Stimulated activated memory B cell treated with anti-CD40 and anti-IgM and Interleukin-4, amounts not matched to agents 10 μg/mL and 1 μg/mL and 100 μg/mL, for 72 hours (primary cell): ENCODE measurements at places on chromosomes 1 and 21.

DNA sequence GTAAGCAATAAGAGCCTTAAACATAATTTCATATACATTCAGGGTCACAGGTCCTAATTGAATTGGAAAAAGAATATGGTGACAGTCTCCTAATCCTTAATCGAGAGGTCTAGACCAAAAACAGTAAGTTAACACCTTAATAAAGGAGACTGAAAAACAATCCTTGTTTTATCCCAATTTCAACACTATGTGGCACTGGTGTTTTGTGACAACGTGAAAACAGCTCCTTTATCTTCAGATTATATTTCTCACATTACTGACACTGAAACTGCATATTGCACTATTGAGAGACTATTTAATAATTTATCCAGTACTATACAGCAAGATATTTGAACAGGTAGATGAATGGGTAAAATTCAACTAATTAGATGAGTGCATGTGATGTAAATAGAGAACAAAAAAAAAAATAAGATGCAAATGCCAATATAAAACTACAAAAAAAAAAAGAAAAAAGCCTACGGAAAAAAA lies 34.1 kb downstream of the TP53BP2 start:
- ATAC-seq: no peak
- H3K27ac ChIP-seq: no peak overlapping the region
- peaks cover 21% of the 10 kb centered on the region for H3K4me1 ChIP-seq
- no peaks in the 10 kb centered on the region for H3K27me3 ChIP-seq
- H3K4me3 ChIP-seq: no peak overlapping the region

DNA sequence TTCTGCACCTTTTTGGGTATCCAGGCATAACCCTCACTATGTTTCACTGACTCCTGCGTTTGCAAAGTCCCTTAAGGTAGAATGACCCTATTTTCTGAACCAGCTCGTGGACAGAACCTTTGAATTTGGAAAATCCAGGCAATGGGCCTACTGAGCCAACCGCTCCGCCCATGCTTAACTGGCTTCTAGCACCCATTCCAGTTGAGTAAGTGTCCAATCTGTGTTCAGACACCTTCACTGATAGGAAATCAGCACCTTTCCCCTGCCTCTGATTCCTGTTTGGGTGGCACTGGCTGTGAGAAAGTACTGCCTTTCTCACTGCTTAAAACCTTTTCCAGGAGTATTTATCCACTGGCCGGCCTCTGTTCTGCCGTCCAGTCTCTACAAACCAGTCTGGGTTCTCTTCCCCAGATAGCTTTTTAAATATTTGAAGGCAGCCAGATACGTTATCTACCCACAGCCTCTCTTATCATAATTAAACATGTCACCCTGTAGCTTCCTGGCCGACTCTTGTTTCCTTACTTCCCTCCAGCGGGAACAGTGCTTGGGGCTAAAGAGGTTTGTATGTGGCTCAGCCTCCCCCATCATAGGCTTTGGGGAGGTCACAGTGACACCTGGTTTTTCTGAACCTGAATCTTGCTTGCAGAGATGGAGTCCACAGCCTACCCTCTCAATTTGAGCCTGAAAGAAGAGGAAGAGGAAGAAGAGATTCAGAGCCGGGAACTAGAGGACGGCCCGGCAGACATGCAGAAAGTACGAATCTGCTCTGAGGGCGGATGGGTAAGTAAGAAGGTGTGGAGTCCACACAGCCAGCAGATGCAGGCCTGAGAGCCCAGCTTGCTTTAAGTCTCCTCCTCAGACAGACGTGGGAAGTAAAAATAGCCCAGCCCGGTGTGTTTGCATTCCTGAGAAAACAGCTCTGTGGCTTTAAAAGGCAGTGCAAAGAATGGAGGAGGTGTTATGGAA lies 1.3 kb downstream of the POGK start:
- peaks cover 51% of the 10 kb centered on the region for H3K36me3 ChIP-seq
- no peaks in the 10 kb centered on the region for H3K27me3 ChIP-seq
- peak overlapping the region; percentile 83 for H3K4me3 ChIP-seq
- peaks cover 59% of the 10 kb centered on the region for H3K4me1 ChIP-seq

- ATAC-seq: no peak
- H3K36me3 ChIP-seq: no peaks in the 10 kb centered on the region
- H3K4me1 ChIP-seq: no peaks in the 10 kb centered on the region
- H3K27me3 ChIP-seq: peaks cover 25% of the 10 kb centered on the region
Measured at GRCh38 chr1:56235909-56236510, 343.4 kb downstream of the PLPP3 start.

DNA sequence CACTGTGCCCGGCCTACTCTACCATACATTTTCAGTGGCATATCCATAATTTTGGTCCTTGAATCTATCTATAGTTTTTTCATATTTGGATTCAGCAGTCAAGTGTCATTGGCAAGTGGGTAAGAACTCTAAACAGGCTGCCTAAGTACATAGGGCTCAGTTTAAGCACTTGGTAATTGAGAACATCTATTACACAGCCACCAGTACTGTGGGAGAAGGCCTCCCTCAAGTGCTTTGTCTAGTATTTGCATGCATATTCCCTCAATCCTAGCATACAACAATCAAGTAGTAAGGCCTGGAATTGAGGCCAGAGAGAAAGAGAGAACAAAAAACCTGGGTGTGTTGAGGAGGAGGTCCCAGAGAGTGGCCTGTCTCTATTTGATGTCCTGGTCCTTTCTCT lies 325.2 kb downstream of the USP25 start:
- no peak overlapping the region for H3K4me3 ChIP-seq
- H3K27ac ChIP-seq: no peak overlapping the region
- H3K4me1 ChIP-seq: no peaks in the 10 kb centered on the region
- no peaks in the 10 kb centered on the region for H3K36me3 ChIP-seq
- H3K27me3 ChIP-seq: no peaks in the 10 kb centered on the region

DNA sequence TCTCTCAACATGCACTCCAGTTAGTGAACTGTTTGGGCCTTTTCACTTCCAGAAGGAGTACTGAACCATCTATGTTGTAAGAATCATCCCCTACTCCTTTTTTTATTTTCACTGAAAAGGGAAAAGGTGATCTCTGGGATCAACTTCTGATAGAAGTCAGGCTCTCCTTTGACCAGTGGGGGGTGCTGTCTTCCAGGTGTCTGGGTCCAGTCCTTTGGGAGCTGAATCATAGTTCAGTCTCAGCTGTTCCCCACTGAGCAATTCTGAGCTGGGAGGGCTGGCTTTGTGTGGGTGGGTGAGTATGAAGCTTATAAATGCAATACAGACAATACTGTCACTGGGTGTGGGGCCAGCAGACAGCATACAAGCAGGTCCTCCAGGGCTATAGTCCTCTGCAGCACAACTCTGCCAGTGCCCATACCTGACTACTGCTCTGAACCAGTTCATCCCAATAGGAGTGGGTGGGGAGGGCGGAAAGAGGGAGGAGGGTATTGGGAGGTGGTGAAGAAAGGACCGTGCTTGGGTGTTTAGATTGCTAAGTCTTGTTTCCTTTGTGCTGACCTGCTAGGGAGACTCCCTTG lies 12.5 kb upstream of the SARS1 start:
- no peaks in the 10 kb centered on the region for H3K27me3 ChIP-seq
- H3K4me1 ChIP-seq: peaks cover 6% of the 10 kb centered on the region
- H3K36me3 ChIP-seq: no peaks in the 10 kb centered on the region
- H3K27ac ChIP-seq: no peak overlapping the region
- no peak overlapping the region for H3K4me3 ChIP-seq

DNA sequence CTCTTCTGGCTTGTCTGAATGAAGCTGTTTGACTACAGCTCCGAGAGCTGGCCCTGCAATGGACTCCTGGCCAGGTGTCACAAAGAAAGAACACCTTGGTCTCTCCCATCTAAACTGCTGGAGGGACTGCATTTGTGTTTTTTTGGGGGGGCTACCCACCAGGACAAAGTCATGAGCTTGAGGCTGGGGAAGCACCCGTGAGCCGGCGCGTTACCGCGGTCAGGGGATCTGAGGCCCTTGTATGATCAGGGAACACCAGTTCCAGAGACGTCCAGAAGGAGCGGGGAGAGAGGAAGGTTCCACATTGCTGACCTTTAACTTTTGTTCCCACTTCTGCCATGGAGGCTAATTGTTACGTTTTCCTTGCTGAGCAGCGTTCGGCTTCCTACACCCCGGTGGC lies 84.5 kb upstream of the C1orf174 start:
- H3K4me3 ChIP-seq: no peak overlapping the region
- ATAC-seq: no peak
- no peak overlapping the region for H3K27ac ChIP-seq
- no peaks in the 10 kb centered on the region for H3K4me1 ChIP-seq
- H3K36me3 ChIP-seq: no peaks in the 10 kb centered on the region
- H3K27me3 ChIP-seq: peaks cover 25% of the 10 kb centered on the region

DNA sequence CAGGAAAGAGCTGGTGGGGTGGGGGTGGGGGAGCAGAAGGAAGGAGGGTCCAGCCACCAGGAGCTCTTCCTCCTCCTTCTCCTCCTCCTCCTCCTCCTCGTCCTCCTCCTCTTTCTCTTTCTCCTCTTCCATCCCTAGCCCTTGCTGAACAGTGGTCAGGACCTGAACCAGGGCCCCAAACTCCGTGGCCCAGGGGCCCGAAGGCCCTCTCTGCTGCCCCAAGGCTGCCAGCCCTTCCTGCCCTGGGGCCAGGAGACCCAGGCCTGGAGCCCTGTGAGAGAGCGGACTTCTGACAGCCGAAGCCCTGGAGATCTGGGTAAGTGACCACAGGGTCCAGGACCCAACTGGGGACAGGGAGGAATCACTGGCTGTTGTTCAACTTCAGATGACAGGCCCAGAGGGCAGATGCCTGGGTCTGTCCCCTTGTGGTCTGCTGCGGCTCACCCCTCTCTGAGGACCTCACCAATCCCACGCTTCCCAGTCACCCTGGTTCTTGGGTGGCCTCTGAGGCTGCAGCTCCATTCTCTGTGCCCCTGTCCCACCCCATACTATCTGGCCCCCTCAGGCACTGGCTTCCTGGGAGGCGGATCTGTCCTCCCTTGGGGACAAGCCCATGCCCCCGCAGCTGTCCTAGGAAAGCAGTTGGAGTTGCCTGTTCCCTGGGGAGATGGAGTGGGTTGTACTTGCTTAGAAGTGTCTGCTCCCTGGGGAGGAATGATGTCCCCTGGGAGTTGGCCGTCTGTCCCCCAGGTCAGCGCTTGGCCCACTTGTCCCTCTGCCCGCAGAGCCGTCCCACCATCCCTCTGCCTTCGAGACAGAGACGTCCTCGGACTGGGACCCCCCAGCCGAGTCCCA lies 51.8 kb downstream of the VWA5B1 start:
- no peak overlapping the region for H3K4me3 ChIP-seq
- peaks cover 33% of the 10 kb centered on the region for H3K27me3 ChIP-seq
- H3K36me3 ChIP-seq: no peaks in the 10 kb centered on the region
- H3K27ac ChIP-seq: no peak overlapping the region
- no peak for ATAC-seq
- peaks cover 8% of the 10 kb centered on the region for H3K4me1 ChIP-seq

DNA sequence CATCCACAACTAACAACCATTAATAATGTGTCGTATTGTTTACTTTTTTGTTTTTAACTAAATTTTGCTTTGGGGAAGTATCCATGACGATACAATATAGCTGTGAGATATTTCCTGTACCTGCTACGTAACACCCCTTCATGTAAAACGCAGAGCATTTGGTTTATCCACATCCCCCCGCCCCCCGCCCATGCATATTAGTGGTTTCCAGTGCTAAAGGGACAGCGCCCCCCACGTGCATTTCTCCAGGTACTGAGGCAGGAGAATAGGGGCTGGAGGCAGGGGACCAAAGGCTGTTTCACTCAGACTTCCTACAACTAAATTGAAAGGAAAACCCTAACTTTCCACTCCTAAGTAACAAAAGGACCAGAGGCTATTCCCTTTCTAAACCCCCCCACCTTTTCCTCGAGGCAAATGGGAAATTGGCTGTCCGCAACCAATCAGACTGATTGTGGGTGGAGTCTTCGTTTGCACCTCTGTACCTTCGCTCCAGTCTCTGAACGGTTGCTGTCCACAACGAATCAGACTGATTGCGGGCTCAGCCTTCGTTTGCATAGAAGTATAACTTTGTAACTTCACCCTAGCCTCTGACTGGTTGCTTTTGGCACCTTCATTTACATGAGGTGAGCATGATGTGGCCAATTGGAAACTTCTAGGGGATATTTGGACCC lies 12.2 kb upstream of the RIPK4 start:
- no peaks in the 10 kb centered on the region for H3K36me3 ChIP-seq
- H3K27me3 ChIP-seq: peaks cover 74% of the 10 kb centered on the region
- ATAC-seq: no peak
- H3K4me1 ChIP-seq: peaks cover 7% of the 10 kb centered on the region
- no peak overlapping the region for H3K4me3 ChIP-seq

GRCh38 chr1:103900005-103900404 lies 150.3 kb downstream of the AMY1C start:
- no peak overlapping the region for H3K4me3 ChIP-seq
- H3K4me1 ChIP-seq: no peaks in the 10 kb centered on the region
- H3K27ac ChIP-seq: no peak overlapping the region
- no peak for ATAC-seq

- H3K4me3 ChIP-seq: no peak overlapping the region
Measured at GRCh38 chr1:85340427-85340826, 64.0 kb upstream of the BCL10 start.

- H3K27ac ChIP-seq: peak overlapping the region; percentile 2
- H3K36me3 ChIP-seq: no peaks in the 10 kb centered on the region
- H3K27me3 ChIP-seq: no peaks in the 10 kb centered on the region
- H3K4me3 ChIP-seq: no peak overlapping the region
- peaks cover 17% of the 10 kb centered on the region for H3K4me1 ChIP-seq
- ATAC-seq: no peak
Measured at GRCh38 chr1:109789551-109790180, 25.9 kb upstream of the EPS8L3 start.

- no peaks in the 10 kb centered on the region for H3K36me3 ChIP-seq
- no peak for ATAC-seq
- H3K4me1 ChIP-seq: no peaks in the 10 kb centered on the region
Measured at GRCh38 chr1:83098791-83099190, 900.1 kb downstream of the TTLL7 start.

DNA sequence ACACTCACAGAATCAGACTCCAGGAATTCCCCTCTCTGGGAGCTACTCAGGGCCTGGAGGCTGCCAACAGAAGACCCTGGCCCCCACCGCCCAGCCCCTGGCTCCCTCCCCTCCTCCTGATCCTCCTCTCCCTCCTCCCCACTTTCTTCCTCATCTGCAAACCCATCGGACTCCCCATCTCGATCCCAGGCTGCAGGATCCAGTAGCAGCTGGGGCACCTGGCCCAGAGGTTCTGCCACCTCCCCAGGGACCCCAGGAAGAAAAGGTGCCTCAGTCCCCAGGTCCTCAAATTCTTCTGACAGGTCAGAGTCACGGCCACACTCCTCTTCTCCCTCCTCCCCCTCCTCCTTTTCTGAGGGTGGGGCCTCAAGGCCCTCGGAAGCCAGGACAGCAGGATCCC lies 7.4 kb downstream of the NES start:
- ATAC-seq: no peak
- H3K36me3 ChIP-seq: no peaks in the 10 kb centered on the region
- no peak overlapping the region for H3K4me3 ChIP-seq
- peaks cover 27% of the 10 kb centered on the region for H3K4me1 ChIP-seq
